Mesothelial cell of epicardium (in vitro differentiated cells): ENCODE measurements at places on chromosomes 16 and 17.

GRCh38 chr16:4309833-4310266 is 6.0 kb upstream of the GLIS2 start:
- DNase-seq = no peak

GRCh38 chr16:473046-474043 is 47.9 kb downstream of the RAB11FIP3 start:
- no peak for DNase-seq

DNA sequence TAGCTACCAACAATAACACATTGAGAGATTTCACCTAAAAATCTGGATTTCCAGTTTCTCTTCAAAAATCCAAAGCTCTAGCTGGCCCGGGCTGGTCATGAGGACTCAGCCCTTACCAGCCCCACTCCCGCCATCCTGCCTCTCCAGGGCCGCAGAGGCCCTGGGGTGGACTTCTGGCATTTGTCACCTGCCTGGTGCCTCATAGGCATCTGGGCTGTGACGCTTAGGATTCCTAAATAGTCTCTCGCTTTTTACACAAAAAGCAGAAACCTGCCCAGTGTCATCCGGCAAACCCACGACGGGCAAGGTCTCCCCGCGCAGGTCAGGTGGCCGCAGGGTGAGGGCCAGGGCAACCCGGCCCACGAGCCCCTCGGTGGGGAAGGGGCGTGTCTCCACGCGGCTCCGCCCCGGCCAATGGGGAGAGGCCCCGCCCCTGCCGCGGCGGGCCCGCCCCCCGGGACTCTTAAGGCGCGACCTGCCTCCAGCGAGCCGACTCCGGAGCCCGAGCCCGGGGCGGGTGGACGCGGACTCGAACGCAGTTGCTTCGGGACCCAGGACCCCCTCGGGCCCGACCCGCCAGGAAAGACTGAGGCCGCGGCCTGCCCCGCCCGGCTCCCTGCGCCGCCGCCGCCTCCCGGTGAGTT is at the start of gene VASN:
TSS of gene VASN (plus strand) at position 492 of the 644 bp plus-strand sequence. CDS start 9,030 bp downstream, outside the sequence.
- peak; percentile 91 for DNase-seq

GRCh38 chr16:89192956-89193575 is 7.3 kb downstream of the SLC22A31 start:
- DNase-seq = peak; percentile 71

GRCh38 chr17:48427598-48427997 is 2.4 kb downstream of the SKAP1 start:
- no peak for DNase-seq

- DNase-seq = no peak
Measured at GRCh38 chr16:84553873-84554399, 49.5 kb upstream of the MEAK7 start.

GRCh38 chr17:28196636-28197035 is 122.4 kb upstream of the TMEM97 start:
- DNase-seq = no peak

DNA sequence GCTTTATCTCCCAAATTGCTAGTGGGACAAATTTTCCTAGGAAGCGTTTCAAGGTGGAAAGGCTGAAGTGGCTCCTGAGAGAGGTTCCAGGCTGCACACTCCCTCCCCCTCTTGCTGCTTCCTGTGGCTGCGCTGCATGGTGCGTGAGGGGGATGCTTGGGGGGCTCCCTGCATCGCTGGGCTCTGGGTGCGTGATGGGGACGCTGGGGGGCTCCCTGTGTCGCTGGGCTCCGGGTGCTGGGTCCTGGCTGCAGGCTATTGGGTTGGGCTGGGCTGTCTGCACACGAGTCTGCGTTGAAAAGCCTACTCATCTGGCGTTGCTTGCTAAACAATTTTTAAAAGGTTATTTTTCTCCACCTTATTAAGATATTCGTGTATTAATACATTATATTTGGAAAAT is 30.1 kb downstream of the NDEL1 start:
- DNase-seq = no peak

DNA sequence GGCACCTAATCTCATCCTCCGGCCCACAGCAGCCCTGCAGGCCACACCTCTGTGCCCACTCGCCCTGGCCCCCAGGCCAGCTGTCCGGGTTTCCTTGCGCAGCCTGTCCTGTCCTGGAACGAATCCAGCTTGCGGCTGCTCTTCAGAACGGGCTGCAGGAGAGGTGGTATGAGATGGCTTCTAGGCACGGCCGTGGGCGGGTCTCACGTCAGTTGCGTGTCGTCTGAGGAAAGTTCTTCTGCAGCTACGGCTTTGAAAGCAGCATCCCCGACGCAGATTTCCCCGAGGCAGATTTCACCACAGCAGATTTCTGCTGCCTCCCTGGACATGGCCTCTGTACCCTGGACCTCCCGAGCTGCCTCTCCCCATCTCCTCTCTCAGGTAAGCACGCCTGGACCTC is 18.2 kb downstream of the GALNS start:
- DNase-seq = no peak

- DNase-seq = no peak
Measured at GRCh38 chr17:26774291-26775218, 519.4 kb upstream of the WSB1 start.

DNA sequence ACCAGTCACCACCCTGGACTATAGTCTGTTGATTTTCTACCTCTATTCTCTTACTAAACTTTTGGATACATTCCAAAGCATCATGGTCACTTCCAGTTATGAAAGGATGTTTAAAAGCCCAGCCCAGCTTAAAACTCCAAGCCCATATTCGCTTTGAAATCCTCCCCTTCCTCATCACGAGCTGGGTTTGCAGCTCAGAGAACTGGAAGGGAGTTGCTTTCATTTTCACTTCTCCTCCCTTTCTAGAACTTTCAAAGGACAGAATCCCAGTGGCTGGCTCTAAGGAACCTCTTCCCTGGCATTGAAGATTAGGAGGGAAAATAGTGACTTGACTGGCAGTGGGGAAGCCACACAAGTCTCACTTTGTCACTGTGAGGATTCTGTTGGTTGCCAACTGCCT is 100.1 kb upstream of the DYNLRB2 start:
- DNase-seq = no peak

DNA sequence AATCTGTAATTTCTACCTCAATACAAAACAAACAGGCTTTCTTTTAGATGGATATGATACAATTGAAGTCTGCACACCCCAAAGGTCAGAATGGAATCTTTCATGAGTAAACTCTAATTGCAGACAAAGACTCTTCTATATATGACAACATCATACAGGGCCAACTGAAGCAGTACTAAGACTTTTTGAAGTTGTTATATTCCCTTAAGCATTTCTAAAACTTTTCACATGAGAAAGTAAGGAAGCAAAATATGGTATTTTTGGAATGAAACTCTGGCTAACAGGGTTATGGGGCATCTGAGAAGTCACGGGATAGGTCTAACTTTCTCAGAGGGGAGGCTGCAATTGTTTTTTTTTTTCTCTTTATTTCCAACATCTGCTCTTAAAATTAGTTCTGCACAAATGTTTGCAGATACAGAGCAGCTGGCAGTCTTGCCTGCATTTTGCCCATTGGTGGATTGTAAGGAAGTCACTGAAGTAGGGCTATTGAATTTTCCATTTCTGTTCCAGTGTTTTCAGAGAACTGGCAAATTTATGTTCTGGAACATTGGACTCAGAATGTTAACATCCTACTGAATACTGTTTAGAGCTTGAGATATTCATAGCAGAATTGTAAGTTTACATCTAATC is 59.1 kb downstream of the SSH2 start:
- DNase-seq = no peak

- DNase-seq = no peak
Measured at GRCh38 chr16:86697715-86698114, 119.4 kb downstream of the FOXL1 start.

- peak; percentile 34 for DNase-seq
Measured at GRCh38 chr16:66400503-66401380, 26.4 kb upstream of the BEAN1 start.

DNA sequence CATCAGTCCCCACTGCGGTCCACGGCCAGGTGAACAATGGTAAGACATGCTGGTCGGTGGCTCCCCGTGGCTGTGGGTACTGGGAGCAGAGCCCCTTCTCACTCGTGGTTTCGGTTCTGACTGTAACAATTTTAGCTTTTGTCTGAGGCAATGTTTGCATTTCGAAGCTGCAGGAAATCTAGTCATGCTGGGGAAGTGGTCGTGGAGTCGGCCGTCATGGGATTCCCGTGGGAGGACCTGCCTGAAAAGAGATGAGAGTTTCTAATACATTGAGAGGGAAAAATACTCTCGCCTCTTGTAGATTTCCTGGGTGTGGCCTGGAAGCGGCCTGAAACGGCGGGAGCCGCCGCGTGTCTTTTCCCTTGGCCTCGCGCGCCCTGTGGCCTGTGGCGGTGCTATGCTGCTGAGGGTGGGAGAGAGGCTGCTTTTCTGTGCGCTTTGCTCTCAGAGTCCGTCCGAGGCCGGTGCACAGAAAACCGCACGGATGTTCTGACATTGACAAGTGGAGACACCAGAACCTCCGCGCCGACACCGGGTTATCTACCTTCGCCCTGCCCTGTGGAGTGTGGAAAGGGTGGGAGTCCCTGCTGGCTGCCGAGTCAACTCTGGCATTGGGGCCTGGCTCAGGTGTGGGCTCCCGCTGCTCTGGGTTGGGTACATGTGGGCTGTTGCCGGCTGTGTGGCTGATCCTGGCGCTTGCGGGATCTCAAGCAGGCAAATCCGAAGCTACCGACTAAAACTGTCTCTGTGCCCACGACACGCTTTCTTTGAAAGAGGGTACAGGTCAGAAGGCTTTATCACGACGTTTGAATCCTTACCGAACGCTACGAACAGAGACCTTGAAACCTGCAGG is 60.8 kb downstream of the WDR45B start:
- no peak for DNase-seq

DNA sequence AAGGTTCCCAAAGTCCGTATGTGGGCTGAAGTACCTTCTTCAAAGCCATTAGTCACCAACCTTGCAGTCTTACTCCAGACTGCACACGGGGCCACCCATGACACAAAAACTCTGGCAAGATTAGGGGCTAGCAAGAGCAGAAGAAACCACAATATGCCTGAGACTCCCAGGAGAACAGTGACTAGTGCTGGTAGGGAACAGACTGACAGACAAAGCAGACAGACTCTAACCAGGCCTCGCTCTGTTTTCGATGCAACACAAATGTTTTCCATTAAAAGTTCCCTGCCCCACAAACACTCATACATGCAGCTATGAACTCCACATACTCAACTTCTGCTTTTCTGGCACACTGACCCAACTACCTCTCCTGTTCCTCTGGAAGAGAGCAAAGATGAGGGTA is 102.2 kb downstream of the HIC1 start:
- no peak for DNase-seq
